ENCODE measurements at places on chromosomes 2 and 18.

DNA sequence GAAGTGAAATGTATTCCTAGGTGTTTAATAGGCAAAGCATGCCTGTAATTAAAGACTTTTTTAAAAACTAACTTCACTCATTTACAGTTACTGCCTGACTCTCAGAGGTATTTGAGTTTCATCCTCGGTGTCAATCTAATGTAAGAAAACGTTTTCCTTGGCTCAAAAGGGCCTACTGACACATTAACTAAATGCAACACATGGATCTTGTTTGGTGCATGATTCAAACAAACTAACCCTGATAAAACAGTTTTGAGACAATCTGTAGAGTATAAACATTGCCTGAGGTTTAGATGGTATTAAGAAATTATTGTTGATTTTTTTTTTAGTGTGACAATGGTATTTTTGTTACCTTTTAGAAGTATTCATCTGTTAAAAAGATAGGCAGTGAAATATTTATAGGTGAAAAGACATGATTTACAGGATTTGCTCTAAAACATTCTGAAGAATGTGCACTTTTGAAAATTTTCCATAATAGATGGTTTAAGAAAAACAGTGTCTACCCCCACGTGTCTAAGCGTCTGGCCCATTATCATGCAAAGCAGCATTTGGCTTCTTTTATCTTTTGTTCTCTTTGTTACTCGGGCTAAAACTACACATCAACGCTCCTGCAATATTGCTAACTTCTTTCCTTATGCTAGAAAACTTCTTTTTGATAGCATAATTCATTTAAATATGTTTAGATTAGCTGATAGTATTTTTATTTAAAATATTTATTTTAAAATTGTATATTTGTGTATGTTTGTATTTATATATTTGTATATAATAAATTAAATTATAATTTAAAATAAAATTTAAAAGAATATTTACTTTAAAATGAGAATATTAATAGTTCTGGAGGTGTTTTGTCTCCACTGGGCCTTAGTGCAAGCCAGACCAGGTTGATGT, 160.2 kb upstream of the NDUFV2 start:
- peak; percentile 30 for DNase-seq

DNA sequence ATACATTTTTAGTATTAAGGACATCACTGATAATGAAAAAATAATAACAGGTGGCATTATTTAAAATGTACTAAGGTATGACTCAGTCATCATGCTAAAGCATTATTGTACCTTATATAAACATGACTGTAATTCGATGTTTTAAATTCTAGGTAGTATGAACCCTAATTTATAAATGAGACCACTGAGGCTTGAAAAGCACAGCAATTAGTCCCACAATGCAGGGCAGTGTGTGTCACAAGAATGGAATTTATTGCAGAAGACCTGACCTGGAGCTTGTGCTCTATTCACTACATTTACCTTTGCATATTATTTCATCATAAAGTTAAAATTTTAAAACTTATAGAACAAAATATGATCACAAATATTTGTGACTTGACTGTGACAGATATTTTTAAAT, 358.5 kb upstream of the DSEL start:
- DNase-seq: no peak

- no peak for DNase-seq
Measured at GRCh38 chr2:213022987-213023386, 128.4 kb downstream of the IKZF2 start.

DNA sequence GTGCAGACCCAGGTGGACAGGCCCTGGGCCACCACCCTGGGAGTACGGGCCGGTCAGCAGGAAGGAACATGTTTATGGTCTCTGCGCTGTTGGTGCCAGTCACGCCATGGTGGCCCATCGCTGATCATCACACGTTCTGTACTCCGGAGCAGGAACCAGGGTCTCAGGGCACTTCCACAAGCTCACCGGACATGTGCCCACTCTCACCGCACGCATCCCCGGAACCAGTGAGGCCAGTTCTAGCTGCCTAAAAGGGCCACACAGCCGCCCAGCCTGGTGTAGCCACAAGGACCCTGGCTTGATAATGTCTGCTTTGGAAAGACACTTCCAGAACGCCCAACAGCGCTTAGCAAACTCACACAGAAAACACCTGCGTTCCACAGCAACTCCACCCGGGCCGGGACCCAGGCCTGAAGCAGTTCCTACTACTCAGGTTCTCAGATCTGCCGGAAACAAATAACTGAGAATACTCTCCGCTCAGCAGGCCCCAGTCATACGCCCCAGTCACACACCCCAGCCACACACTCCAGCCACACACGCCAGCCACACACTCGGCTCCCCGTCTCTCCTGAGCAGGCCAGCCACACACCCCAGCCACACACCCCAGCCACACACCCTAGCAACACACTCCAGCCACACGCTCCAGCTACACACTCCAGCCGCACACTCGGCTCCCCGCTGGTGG, 123.3 kb downstream of the HDAC4 start:
- DNase-seq: no peak

DNA sequence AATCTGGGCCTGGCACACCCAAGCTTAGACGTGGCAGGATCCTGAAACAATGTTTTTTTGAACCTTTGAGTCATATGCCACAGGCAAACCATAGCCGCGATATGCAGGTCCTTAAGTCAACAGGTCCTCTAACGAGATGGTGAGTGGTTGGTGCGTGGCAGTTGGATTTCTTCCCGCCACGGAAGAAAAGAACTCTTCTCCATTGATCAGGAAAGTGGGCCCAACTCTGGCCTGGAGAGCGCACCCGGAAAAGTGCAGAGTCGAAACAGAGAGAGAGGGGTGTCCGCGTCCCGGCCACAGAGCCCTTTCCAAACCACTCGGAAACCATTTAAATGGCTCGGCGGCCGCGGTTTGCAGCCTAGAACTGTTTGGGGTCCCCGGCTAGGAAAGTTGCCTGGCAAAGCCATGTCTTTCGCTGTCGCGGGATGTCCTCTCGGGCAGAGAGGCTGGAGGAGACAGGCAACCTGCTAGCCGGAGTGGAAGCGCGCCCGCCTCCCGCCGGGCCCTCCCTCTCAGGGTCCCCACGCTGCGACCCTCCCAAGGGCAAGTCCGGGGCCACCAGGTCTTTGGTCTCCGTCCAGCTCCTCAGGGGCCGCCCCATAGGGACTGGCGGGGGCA, 777 bp downstream of the GALNT3 start:
- DNase-seq: no peak

GRCh38 chr18:38747153-38747552, 1181.6 kb upstream of the CELF4 start:
- no peak for DNase-seq

DNA sequence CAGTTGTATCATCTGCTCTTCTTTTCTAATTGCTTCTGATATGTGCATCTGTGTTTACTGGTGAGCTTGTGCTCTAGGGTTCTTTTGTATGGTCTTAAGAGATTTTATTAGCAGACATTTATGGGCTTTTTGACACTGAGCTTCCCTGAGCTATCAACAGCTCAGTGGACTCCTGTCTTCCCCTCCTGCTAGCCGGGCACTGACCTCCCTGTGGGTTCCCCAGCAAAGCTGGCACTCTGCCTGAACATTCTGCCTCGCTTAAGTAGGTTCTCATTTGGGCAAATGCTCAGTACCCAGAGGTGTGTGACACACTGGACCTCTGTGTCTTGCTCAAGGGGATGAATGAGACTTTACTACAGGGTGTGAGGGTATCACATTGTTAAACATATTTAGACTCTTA, 15.8 kb downstream of the TRAF3IP1 start:
- no peak for DNase-seq

DNA sequence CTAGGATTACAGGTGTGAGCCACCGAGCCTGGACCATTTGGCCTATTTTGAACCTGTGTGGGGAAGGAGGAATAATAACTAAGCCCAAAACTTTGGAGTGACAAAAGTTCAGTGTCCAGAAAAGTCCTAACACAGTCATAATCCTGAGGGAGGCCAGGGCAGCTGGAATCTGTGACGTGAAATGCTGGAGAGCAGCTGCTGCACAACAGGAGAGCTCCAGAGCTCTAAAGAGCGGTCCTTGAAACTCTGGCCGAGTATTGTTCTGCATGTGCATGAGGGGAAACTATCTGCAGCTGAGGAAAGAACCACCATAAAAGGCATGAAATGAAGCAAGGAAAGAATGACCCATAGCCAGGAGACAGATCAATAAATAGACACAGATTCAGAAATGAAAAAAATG, 27.8 kb downstream of the HADHA start:
- no peak for DNase-seq

DNA sequence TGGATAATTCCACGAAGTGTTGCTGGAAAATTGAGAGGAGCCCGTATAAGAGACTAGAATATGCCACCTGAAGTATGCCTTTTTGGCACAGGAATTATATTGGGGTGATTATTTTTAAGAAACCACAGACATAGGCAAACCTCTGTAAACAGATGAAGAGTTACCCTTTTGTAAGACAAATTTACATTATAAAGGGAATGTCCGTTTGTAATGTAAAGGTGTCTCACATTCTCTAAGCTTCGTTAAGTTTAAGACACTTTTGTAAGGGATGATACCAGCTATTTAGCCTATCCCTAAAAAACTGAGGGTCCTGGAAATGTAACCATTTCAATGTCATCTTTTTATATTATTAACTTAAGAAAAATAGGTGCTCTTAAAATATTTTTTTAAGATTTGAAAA, 432.8 kb upstream of the SYT4 start:
- DNase-seq: no peak

DNA sequence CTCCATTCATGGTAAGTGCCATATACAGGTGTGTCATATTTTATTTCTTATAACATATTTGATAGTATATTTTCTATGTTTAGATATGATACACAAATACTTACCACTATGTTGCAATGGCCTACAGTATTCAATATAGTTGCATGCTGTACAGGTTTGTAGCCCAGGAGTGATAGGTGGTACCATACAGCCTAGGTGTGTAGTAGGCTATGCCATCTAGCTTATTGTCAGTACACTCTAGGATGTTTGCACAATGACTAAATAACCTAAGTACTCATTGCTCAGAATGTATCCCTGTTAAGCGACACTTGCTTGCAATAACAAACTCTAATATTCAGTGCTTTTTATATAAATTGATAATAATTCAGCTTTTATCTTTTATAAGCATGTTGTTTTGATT, 563.1 kb upstream of the LINC00305 start:
- no peak for DNase-seq

GRCh38 chr2:43302961-43303494, 76.6 kb upstream of the ZFP36L2 start:
- DNase-seq: no peak

DNA sequence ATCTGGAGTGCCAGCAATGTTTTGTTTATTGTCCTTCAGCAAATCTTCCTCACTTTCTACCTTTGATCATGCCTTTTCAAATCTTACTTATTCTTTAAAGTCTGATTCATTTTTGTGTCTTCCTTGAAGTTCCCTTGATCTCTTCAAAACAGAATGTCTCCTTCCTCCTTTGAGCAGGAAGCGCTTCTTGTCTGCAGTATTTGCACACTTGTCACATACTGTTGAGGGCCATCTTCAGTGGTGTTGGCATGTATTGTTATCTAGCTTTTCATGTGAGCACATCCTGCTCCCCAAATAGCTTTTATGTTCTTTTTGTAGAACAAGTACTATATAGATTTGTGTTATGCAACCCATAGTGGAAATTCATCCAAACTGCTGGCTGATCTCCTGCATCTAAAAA, 5.9 kb upstream of the CERS6 start:
- no peak for DNase-seq

DNA sequence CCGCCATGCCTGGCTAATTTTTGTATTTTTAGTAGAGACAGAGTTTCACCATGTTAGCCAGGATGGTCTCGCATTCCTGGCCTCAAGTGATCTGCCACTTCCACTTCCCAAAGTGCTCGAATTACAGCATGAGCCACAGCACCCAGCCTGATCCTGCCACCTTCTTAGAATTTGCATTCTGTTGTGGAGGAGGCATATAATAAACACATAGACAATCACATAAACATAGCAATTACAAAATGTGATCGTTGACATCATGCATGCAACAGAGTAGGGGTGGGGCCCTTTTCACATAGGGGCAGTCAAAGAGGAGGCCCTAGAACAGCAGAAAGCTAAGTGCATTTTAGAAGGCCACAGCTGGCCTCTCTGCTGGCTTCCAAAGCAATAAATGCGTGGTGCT, 39.9 kb upstream of the TSPYL6 start:
- no peak for DNase-seq

- DNase-seq: no peak
Measured at GRCh38 chr18:58303363-58303762, 259.3 kb downstream of the NEDD4L start.

- no peak for DNase-seq
Measured at GRCh38 chr2:104733226-104733943, 120.5 kb upstream of the POU3F3 start.

GRCh38 chr2:232504438-232504837, 15.8 kb upstream of the PRSS56 start:
- no peak for DNase-seq

DNA sequence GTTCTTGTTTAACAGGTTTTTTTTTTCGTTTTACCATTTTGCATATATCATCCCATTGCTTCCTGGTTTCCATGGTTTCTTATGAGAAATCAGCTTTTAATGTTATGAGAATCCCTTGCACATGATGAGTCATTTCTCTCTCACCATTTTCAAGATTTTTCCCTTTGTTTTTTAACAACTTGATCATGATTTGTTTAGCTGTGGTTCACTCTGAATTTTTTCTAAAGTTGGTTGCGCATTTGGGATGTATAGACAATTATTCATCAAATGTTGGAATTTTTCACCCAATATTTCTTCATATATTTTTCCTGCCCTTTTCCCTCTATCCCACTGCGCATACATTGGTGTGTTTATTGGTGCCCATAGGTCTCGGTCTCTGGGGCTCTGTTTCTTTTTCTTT, 42.4 kb upstream of the BIN1 start:
- peak; percentile 87 for DNase-seq

- DNase-seq: no peak
Measured at GRCh38 chr2:47404356-47404755, 1.4 kb downstream of the MSH2 start.

- peak; percentile 55 for DNase-seq
Measured at GRCh38 chr2:85999061-85999831, 106.4 kb downstream of the POLR1A start.
